ENCODE measurements at places on chromosomes 5 and 9.

DNA sequence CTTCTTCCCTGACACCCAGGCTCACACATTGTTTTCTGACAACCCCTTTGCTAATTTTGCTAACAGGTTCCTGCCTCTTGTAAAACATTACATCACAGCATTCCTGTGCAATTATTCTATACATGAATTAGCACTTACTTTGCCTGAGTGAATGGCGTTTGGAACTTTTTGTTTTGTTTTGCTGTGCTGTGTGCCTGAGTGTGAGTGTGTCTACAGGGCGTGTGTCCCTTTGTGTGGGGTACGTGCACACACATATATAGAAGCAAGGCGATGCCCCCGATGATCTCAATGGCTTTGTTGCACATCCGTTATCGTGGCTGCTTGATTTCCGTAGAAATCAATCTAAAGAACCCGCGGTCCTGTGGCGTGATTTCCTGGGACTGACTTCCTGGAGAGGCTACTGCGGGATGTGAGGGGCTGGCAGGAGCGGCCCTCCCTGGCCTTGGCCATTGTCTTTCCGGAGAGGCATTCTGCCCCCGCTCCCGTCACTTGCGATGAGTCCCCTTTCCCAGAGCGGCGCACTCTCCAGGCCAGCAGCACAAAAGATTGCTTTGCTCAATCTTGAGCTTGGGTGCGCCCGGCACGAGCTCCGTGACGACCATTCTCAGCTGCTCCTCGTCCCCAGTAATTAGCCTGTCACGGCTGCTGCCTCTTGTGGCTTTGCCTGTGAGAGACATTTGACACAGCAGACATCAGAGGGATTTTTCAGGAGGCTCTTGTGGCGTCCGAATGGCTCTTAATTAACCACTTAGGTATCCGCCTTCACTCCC is 398.1 kb upstream of the IRX1 start:
- peak; percentile 72 for DNase-seq

- no peak for DNase-seq
Measured at GRCh38 chr5:170632266-170632984, 128.6 kb downstream of the KCNIP1 start.

DNA sequence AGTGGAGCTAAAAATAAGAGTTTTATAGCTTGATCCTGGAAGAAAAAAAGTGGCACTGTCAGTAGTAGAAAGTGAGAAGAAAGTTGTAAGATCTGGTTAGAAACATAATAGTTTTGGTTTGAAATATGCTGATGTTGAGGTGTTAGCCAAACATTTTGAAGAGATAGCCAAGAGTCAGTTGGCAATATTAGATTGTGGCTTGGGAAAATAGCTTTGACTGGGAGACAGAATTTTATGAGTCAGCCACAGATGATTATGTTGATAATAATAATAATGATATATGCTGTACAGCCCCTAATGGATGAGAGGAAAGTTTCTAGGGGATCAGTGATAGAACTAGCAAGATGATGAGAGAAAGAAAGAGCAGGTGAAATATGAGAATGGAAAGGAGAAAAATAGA is 12.4 kb upstream of the CDH18 start:
- DNase-seq = no peak

DNA sequence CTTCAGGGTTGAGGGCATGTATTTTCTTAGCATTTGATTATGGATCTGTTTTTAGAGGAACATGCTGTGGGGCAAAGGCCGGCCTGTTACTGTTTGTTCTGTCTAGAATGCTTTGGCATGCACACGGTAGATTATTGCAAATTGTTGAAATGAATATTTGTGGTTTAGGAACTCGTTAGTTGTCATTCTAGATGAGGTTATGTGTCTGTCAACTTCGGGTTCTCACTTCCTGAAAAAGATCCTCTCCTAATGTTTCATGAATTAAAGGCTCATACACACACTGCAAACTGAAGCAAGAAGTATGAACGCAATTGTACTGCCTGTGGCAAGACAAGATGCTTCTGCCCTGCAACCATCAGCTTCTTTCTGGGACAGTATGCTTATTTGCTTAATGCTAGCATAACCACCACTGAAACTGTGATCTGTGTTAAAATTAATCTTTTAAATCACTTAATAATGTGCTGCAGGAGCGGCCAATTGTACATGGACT is 99.6 kb downstream of the BASP1 start:
- no peak for DNase-seq

GRCh38 chr5:24215114-24215513 is 429.7 kb downstream of the CDH10 start:
- DNase-seq = no peak

DNA sequence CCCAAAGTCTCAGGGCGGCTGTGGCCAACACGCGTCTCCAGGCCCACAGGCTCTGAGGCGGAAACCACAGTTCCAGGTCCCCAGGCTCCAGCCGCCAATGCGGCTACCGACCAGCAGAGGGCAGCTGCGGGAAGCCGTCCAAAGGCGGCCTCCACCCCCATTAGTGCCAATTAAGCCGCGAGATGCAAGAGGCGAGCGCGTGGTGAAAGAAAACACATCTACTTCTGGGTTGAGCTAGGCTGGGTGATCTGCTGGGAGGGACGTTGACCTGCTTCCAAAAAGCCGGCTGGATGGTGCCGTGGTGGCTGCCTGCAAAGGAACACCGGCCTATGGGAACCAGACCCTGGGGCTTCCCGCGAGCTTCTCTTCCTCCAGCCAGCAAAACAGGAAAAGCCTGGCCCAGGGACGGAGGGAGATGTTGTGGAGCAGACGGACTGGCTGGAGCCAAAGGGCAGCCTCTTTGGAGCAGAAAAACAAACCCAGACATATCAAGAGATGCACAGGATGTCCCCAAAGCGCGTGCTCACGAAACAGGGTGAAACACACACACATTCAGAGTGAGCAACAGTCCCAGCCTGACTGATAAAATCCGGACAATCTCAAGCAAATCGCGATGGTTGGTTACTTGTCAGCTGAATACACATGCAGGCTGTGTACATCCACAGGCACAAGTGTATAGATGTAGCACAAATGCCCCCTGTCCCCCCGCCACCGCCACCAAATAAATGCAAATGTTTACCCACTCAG is 187.1 kb upstream of the BRINP1 start:
- no peak for DNase-seq

GRCh38 chr5:124876566-124876965 is 130.1 kb upstream of the ZNF608 start:
- DNase-seq = no peak

GRCh38 chr9:93675336-93676150 is 99.2 kb downstream of the PHF2 start:
- no peak for DNase-seq

- DNase-seq = peak; percentile 89
Measured at GRCh38 chr9:124216474-124217176, 41.1 kb upstream of the NEK6 start.

- no peak for DNase-seq
Measured at GRCh38 chr5:172453986-172454357, 353 bp downstream of the SH3PXD2B start.

GRCh38 chr5:2703615-2704014 is 47.9 kb downstream of the IRX2 start:
- no peak for DNase-seq

GRCh38 chr5:90830058-90830457 is 271.5 kb downstream of the ADGRV1 start:
- DNase-seq = no peak

- no peak for DNase-seq
Measured at GRCh38 chr5:108216890-108217289, 165.0 kb downstream of the FBXL17 start.

DNA sequence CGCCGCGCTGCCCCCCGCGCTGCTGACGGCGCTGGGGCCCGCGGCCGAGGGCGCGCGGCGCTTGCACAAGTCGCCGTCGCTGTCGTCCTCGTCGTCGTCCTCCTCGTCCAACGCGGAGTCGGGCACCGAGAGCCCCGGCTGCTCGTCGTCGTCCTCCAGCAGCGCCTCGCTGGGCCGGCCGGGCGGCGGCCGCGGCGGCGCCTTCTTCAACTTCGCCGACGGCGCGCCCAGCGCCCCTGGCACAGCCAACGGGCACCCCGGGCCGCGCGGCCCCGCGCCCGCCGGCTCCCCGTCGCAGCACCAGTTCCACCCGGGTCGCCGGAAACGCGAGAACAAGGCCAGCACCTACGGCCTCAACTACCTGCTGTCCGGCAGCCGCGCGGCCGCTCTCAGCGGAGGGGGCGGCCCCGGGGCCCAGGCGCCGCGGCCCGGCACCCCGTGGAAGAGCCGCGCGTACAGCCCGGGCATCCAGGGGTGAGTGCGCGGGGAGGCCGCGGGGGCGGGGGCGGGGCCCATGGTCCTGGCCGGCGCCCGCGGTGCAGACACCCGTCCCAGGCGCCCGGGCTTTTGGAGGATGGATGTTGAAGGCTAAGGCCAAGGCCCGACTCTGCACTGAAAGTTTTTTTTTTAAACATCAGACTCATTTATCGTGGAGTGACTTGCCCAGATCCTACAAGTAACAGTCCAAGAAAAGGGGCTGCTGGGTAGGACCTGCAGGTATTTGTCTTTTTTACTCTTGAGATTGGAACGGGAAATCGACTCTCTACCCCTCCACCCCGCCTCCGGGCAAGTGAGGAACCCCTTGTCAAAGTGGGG is 1.2 kb downstream of the TENT4A start:
- DNase-seq = peak; percentile 84

- no peak for DNase-seq
Measured at GRCh38 chr5:96463091-96463490, 30.0 kb upstream of the PCSK1 start.

- DNase-seq = no peak
Measured at GRCh38 chr5:154865466-154866184, 7.2 kb downstream of the CNOT8 start.

GRCh38 chr5:135492319-135492626 is 40.1 kb upstream of the TIFAB start:
- no peak for DNase-seq

DNA sequence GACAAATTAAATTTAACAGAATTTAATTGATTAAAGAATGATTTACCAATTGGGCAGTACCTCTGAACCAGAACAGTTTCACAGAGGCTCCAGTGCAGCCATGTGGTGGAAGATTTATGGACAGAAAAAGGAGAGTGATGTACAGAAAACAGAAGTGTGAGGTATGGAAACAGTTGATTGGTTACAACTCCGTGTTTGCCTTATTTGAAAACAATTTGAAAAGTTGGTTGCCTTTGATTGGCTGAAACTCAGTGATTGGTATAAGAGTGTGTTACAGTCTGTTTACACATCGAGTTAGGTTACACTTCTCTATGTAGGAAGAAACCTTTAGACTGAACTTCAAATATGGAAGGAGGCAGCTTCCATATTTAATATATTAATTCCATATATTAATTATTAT is 30.1 kb downstream of the KIAA1958 start:
- no peak for DNase-seq

DNA sequence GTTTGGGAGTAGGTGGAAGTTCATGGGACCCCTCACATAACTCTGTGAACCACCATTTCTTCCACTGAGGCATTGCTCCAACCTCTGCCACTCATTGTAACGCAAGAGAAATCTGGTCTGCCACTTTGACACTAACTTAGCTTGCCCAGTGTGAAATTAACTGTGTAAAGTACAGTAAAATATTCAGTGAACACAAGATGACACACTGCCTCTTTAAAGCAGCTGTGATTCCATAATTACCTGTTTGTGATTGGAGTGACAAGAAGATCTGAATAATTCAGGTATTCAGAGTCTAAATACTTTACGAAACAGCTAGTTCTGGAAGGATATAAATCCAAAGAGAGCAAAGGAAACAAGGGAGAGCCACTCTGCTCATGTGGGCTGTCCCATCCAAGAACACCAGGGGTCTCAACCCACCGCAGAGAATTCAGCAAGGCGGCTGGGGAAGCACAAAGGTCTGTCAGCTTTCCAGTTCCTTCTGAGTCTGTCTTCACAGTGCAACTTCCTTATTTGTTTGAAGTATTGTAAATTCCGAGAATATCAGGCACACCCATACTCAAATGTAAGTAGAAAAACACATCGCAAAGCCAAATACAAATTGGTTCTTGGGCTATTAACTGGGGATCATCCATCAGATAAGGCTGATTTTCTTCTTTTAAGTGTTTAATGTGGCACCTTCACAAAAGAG is 86.9 kb downstream of the GNAQ start:
- no peak for DNase-seq

DNA sequence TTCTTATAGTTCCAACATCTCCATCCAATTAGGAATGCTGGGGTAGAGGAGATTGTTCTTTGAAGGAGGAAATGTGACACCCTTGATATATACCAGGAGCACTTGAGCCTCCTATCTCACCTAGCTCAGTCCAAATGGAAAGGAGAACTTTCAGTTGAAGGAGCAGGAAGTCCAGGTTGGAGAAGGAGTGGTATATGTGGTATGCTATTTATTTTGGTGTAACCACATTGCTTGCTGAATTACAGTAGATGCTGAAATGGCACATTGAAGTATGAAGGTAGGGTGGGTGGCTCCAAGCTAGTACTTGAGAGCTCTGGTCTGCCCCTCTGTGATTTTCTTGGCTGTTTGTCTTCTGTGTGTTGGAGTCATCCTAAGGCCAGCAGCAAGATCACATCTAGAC is 6.1 kb downstream of the CSNK1G3 start:
- no peak for DNase-seq

- no peak for DNase-seq
Measured at GRCh38 chr9:19409401-19410194, 789 bp downstream of the ACER2 start.

GRCh38 chr9:133634081-133634691 is 2.0 kb upstream of the DBH start:
- DNase-seq = no peak

- DNase-seq = no peak
Measured at GRCh38 chr9:122327175-122327574, 43.6 kb upstream of the PTGS1 start.

GRCh38 chr5:147445090-147445489 is 64.8 kb downstream of the DPYSL3 start:
- no peak for DNase-seq

DNA sequence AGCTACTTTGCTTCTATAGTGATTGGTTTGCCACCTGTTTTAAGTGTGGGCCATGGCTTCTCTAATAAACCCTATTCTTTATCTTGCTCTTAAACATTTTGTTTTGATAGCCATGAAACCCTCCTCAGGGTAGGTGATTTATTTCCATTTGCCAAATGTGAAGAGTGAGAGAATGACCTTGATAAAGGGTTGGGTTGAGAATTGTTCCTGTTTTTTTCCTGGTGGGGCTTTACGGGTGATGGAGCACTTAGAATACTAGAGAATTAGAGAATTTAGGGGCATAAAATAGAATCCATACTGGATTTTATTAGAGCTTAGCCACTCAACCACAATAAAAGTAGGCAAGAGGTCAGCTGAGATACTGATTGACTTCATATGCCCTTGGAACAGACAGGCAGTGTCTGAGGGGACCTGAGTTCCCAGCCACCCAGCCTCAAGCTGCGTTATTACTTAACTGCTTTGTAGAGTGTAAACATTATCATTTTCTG is 68.9 kb downstream of the COMMD10 start:
- no peak for DNase-seq

- no peak for DNase-seq
Measured at GRCh38 chr5:76689321-76690036, 26.4 kb upstream of the F2R start.

GRCh38 chr9:91131433-91131839 is 230.3 kb downstream of the AUH start:
- no peak for DNase-seq

DNA sequence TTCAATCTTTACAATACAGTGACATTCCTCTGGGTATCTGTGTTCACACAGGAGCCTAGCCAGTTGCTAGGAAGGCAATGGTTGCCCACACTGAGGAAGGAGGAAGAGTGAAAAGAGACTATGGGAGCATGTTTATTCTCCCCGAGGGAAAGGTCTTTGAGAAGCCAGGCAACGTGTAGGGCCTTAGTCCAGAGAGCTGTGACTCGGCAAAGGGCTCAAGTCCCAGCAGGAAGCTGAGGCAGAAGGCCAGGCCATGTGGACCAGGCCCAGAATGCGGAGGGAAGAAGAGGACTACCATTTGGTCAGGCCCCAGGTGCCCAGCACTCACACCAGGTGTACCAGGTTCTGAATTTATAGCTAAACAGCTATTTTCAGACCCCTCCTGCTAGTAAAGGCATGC is 136.6 kb upstream of the DMAC1 start:
- DNase-seq = no peak
